Kidney (tissue), 22 donors: ENCODE measurements at places on chromosomes 13 and 19. TPM values are rescaled to one million over a fixed set of nuclear protein-coding genes. Genes with fewer than 3 reads are reported as not detected.

GRCh38 chr19:51301266-51301665 lies 10.2 kb upstream of the IGLON5 start:
- no peak for DNase-seq

TNNI3 gene
- total RNA-seq: 0.41 TPM

GRCh38 chr13:99665711-99666110 lies 164.4 kb downstream of the TM9SF2 start:
- DNase-seq: no peak

- DNase-seq: peak; percentile 70
Observed at GRCh38 chr19:45306518-45307027, 16.1 kb downstream of the CKM start.

- peak; percentile 76 for DNase-seq
Observed at GRCh38 chr13:114130131-114130836, 2.1 kb downstream of the RASA3 start.

GRCh38 chr13:47723898-47724297 lies 277.2 kb downstream of the SUCLA2 start:
- DNase-seq: no peak

- DNase-seq: no peak
Observed at GRCh38 chr19:32498648-32499200, 82.3 kb upstream of the PDCD5 start.
